GM12865 (cell line): ENCODE measurements at places on chromosomes 2 and 18.

- no peak for DNase-seq
Measured at GRCh38 chr2:189797902-189798301, 13.7 kb downstream of the PMS1 start.

- no peak for DNase-seq
Measured at GRCh38 chr2:26561376-26561775, 79.8 kb downstream of the CIB4 start.

GRCh38 chr18:48892146-48892855, 58.5 kb downstream of the SMAD7 start:
- DNase-seq, result no peak

DNA sequence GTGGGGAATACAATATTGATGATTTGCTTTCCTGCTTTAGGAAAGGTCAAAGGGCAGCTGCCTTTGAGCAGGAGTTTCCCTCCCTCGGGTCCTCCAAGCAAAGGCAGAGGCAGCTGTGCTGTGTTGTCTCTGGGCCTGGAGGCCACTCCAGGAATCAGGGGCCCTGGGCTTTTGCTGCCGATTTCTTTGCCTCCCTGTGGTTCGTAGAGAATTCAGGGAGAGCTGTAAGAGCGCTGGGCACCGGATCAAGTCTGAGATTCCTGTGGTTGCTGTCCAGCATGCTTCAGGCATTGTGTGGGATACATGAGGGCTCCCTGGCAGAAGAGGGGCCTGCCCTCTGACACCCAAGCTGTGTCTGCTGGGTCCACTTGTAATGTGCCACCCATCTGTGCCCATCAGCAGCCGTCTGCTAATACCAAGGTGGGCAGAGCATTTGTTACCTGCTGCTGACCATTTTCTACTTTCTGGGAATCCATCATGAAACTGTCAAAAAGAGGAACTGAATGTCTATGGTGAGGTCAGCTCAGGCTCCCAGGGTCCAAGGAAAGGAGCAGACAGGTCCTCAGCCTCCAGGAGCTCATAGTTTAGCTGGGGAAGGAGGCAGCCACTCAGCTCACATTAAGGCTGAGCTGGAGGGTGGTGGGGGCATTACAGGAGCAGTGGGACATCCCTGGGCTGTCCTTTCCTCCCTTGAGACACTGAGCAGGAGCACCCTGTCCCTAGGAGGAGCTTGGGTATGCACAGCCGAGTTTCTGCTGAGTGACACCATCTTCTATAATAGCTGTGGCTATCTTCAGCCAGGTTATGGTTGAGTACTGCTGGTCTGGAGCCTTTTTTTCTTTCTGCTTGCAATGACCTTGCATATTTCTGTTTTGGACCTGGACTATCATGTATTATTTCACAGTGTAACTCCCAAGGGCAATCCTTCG, 68.5 kb downstream of the CTIF start:
- no peak for DNase-seq

GRCh38 chr2:31219131-31219969, 2.0 kb upstream of the CAPN14 start:
- DNase-seq, result peak; percentile 90

- DNase-seq, result peak; percentile 59
Measured at GRCh38 chr18:69898241-69898861, 49.3 kb downstream of the CD226 start.

GRCh38 chr2:127640082-127641072, 5.6 kb upstream of the GPR17 start:
- peak; percentile 27 for DNase-seq

DNA sequence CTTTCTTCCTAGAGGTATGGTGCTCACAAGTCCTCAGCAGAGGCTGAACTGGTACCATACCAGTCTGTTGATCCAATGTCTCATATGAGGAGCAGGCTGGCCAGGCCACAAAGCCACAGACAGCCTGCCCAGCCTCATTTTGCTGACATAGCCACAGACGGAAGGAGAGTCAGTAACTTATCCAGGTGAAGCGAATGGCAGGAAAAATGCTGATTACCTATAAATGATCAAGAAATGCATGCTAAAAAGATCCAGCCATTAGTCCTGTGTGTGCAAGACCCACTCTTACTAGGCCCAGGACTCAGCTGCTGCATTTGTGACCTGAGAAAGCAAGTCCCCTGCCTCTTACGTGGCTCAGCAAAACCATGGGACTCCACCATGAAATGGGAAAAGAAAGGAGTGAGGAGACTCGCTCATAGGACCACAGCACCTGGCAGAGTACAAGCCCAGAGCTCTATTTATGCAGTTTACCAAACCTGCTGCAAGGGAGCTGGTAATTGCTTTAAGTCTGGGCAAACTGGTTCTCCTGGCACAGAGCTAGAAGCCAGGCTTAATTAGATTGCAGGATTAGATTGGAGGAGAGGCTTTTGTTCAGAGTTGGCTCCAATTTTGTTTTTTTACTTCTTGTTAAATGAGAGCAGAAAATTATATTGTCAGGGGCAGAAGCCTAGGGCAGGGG, 19.0 kb downstream of the RHOB start:
- DNase-seq, result no peak

DNA sequence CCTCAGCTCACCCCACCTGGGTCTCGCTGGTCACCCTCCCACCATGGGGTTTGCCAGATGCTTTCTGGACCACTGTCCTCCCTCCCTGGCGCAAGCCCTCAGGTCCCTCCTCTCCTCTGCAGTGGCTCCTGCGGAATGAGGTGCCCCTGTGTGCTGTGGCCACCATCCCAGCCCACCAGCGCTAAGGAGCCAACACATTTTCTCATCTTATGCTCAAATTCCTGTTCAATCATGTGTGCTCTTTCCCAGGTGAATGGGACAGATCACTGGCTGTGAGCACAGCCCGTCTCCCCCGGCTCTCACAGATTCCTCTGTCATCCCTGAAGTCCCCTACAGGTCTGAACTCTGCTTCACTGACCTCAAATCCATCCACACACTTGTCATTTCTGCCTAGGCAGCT, 15.2 kb upstream of the CCDC74B start:
- no peak for DNase-seq
